Adrenal gland (tissue), 19 donors: ENCODE measurements at places on chromosomes 2 and 18. TPM values are rescaled to one million over a fixed set of nuclear protein-coding genes. Genes with fewer than 3 reads are reported as not detected.

GRCh38 chr2:134134827-134135226, 119.0 kb upstream of the MGAT5 start:
- DNase-seq: no peak

- DNase-seq: no peak
These were observed at the start of gene SERPINB2 for GRCh38 chr18:63887424-63887823. SERPINB2 (plus strand) TSS chr18:63887705; CDS start chr18:63891445, 3,740 bp downstream.

- DNase-seq: no peak
These were observed 613.5 kb upstream of the SETBP1 start for GRCh38 chr18:44067186-44067585.

DNA sequence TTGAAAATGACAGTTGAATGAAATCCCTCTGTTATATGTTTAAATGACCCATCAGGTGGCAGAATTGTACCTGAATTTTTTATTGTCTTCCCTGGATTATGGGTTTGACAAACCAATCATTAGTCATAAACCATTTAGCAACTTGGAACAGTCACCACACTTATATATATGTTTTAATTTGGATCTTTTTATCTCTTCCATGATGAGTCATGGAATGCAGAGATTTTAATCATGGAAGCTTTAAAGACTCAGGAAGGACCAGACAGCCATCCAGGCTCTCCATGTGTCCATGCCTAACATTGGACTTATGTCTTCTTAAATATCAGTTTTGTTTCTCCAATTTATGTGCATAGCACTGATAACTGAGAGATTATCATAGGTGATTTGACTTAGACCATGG, 188.3 kb upstream of the ZSWIM2 start:
- DNase-seq: no peak

DNA sequence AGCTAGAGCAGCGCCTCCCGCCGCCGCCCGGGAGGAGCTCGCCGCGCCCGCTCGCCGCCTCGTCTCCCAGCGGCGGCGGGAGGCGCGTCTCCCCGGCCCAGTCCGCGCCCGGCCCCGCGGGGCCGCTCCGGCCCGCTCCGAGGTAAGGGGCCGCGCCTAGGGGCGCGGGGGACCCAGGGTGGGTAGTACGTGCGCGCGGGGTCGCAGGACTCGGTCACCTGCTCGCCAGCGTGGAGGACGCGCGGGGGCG, 259 bp downstream of the NPAS2 start:
- DNase-seq: no peak

Gene TUBA3E
- total RNA-seq: not detected
